NB4 (cell line): ENCODE measurements at places on chromosomes 5 and 9.

DNA sequence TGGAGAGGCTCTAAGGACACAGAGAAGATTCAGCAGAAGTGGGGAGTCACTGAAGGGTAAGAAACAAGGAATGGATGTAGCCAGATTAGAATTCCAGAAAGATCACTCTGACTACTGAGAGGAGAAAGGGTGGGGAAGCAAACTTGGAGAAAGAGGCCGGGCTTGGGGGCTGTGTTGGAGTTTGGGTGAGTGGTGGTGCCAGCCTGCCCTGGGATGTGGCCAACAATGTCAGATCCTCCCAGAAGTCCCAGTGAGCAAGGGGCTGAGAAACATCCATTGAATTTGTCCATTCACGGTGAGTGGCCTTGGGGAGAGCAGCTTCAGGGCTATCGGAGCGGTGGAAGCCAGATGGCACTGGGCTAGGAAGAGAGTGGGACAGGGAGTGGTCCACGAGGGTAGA lies 60.4 kb downstream of the COL15A1 start:
- no peak for DNase-seq

GRCh38 chr9:101562966-101563365 lies 29.3 kb downstream of the RNF20 start:
- no peak for DNase-seq

GRCh38 chr5:53335115-53335514 lies 145.3 kb upstream of the FST start:
- peak; percentile 7 for DNase-seq

DNA sequence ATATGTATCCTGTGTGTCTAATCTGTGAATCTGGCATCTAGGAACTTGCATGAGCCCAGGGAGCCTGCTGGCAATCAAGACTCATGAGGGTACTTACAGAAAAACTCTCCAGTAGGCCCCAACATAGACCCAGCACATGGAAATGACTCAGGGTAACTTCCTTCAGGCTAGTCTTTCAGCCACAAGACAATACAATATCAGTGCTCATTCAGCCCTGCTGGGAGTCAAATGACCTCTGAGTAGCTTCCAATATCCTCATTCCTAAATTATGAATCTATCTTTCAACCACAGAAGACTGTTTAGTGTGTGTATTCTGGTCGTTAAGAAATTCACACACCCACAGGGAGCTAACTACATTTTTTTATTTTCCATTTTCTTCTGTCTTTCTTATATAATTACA lies 1273.0 kb downstream of the EFNA5 start:
- no peak for DNase-seq

DNA sequence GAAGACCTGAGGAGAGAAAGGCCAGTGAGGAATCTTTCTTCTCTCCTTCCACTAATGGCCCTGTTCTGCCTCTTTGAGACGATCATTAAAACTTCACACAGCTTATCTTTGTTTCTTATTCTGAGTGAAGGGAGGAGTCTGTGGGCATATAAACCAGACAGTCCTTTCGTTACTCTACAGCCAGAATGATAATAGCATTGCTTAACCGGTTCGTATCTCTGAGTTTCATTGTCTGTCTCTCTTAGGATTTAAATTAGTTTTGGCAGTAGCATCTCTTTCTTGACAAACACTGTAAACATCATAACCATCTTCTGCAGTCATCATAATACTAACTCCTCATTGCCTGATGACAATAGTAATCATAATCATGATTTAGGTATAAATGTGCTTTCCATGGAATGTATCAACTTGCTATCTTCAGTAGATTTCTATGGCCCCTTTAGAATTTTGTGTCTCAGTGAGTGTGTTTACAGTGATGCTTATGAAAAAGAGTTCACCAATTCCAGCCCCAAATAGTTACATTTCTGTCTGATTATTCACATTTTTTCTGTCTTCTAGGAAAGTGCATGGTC lies 618.8 kb upstream of the KLF4 start:
- no peak for DNase-seq

GRCh38 chr9:92094655-92095054 lies 20.6 kb downstream of the SPTLC1 start:
- DNase-seq, result peak; percentile 39

DNA sequence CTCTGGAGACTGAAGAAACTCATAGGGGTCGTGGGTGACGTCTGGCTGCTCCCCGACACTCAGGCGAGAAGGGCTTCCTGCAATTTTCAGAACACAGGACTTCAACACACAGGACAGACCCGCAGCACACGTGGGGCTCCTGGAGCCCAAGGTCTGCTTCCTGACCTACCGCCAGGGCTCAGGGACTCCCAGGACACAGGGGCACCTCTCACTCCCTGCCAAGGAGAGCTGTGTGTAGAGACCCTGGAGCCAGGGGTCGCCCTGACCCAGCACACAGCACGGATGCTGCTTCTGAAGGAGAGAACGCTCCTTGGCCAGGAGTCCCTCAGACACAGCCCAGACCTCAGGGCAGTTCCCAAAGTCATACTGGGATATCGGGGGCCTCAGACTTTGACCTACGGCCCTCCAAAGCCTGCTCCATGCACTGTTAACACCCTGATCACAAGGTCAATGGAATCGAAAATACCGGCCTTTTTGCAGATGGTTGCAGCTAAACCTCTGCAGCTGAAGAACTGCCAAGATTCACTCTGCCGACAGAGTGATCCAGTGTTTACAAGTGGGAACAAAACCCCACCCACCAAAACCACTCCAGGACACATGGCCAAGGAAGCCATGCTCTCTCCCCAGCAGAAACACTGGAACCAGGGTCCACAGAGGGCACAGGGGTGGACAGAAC lies 13.8 kb upstream of the ZDHHC11 start:
- no peak for DNase-seq

DNA sequence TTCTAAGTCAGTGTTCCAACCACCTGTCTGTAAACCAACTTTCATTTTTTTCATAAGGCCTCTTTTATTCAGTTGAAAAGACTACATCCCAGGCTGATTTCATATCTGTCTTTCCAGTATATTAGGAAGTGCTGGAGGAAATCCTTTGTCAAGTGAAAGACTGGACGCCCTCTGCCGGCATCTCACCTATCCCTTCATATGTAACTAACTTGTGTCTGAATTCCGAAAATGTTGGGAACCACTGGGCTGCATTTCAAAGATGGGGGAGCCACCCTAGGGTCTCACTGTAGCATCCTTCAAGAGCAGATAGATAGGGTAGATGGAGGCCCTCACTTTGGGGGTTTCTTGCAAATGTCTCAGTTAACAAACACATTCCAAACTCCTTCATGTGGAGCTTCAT lies 569.8 kb downstream of the CTNND2 start:
- DNase-seq, result no peak

DNA sequence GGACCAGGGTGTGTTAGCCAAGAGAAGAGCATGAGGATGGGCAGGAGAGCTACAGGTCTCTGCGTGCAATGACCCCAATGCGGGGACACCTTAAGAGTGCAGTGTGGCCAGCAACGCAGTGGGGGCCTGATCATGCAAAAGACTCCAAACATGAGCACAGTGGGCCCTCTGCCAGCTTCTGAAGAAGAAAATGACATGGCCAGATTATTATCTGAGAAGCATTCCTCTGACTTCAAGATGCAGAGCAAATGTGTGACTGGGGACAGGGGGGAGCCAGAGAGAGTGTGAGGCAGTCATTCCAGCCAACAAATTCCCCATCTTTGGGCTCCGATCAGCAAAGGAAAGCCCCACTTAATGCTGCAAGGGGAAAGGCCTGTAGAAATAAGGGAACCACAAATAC lies 229.4 kb downstream of the CDK5RAP2 start:
- no peak for DNase-seq

- no peak for DNase-seq
Measured at GRCh38 chr9:70387663-70388062, 26.8 kb downstream of the KLF9 start.

DNA sequence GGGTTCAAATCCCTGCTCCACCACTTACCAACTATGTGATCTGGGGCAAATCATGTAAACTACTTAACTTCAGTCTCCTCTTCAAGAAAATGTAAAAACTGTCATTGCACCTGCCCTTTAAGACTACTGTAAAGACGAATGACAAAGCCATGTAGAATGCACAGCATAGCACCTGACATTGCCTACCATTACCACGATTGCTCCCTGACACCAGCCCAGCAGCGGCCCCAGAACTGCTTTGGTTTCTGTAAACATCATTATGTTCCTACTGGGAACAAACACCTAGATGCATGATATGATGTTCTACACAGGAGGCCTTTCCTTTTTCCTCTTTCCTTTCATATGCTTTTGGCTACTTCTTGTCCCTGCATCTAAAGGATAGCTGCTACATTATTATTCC lies 23.1 kb upstream of the PLPP6 start:
- DNase-seq, result no peak

- DNase-seq, result peak; percentile 90
Measured at GRCh38 chr5:158375531-158375930, 516.6 kb upstream of the CLINT1 start.

GRCh38 chr5:135492319-135492626 lies 40.1 kb upstream of the TIFAB start:
- DNase-seq, result peak; percentile 55

DNA sequence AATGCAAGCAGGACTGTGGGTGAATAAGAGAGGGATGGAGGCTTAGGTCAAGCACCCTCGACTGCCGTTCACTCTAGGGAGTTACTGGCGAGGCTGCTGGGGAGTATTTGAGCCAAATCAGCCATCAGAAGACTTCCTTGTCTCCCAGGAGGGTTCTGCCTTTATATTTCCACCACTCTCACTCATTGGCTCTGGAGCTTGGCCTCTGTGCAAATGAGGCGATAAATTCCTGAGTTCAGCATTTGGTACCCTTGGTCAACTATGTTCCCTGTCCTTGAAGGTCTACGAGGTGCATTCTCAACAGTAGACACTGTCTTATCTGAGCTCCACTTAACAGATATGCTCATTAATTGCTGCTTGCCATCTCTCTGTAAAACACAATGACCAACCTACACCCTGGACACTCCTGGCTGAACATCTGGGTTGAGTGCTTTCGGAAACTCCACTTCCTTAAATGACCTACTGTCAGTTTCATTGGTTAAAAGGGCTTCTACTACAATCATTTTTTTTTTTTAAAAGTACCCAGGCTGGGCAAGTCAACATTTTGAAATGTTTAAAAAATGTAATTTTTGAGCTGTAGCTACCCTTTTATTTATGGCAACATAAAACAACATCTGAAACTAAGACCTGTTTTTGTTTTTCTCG lies 153.2 kb downstream of the NTRK2 start:
- no peak for DNase-seq

- DNase-seq, result no peak
Measured at GRCh38 chr5:169944922-169945680, 35.2 kb downstream of the INSYN2B start.

- DNase-seq, result no peak
Measured at GRCh38 chr5:40738502-40738901, 17.3 kb downstream of the TTC33 start.

GRCh38 chr9:92725266-92725545 lies 39.4 kb downstream of the BICD2 start:
- no peak for DNase-seq

GRCh38 chr9:36074870-36075532 lies 38.3 kb downstream of the RECK start:
- no peak for DNase-seq
